ENCODE measurements at places on chromosomes 3 and 15.

- DNase-seq, result no peak
These were observed 24.5 kb downstream of the IQGAP1 start for GRCh38 chr15:90412356-90413194.

DNA sequence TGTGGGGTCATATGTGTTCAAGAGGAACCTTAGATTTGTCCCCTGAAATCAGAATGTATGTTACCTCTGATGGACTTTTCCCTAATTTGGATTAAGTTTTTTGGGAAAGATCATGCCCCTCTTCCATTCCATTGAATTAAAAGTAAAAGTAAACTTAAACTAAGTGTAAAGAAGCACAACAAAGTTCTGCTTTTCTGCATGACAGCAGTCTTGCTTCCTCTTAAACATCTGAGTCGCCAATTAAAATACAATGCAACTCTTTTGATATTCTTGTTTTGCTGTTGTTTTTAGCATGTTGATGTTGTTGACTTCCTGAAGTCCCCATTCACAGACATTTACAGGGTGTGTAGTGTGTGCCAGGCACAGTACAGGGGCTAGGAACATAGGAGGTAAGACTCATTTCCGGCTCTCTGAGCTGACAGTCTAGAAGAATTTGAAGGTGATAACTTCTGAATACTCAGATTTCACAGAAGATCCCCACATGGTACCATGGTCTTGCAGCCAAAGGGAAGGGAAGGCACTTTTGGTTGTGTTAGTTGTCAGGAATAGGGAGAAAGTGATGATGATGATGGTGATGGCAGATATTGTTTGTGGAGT is 45.0 kb downstream of the USP13 start:
- no peak for DNase-seq

DNA sequence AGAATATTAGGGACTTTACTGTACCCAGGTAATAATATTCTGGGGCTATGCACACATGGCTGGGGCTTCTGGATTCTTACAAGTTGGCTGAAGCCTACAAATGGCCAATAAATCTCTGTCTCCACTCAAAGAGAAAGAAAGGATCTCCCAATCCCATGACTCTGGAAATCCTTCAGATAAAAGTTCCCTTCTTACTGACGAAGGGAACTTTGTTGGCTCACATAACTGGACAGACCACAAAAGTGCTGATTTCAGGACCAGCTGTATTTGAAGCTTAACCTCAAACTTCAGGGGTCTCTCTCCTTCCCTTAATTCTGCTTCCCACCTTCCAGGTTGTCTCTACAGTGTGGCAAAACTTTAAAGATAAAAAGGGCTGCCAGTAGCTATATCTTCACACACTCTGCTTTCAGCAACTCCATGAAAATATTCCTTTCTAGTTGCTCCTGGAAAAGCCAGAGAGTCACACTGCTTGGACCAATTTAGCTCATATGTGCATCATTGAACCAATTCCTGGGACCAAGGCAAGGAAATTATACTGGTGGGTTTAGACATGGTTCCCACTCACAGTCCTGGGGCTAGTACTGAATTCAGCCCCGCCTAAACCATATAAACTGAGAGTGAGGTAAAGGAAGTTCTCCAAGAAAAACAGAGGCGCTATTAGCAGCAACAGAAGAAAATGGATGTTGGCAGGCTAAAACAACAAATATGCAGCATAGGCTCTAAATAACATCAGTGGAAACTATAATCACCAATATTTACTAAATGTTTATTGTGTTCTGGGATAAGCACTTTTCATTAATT is 290.0 kb upstream of the GADL1 start:
- DNase-seq, result no peak

DNA sequence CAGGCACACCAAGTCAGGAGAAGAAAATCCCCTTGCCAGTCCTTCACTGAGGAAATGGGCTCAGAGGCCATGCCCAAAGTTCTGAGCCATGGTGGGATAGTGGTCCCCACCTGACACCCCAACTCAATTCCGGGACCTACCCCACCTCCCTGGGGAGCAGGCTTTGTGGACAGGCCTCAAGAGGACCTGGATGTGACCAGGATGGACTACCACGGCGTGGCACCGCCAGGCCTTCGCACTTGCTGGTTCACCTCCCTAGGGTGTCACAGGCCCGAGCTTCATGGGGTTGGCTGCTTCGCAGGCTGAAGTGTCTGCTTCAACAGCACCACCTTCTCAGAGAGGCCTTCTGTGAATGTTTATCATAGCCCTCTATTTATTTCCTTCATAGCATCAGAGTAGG is 31.7 kb downstream of the POC1A start:
- DNase-seq, result no peak

GRCh38 chr15:90054618-90055097 is 47.6 kb downstream of the IDH2 start:
- no peak for DNase-seq

DNA sequence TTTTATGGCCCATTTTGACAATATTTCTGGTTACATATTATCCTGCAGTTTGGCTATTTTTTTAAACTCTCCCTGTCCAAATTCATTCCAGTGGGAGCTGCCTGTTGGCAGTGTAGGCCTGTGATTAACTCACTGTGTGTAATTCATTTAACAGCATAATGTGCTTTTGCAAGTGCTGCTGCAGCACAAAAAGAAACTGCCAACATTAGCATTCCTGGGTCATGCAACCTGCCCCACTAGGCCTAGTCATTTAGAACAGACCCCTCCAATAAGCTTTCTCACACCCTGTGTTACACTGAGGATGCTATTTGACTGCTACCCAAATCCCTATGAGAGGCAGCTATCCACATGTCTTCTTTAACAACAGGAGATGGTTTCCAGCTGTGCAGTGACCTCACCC is 251.2 kb upstream of the UBE2E2 start:
- no peak for DNase-seq

- no peak for DNase-seq
These were observed 30.6 kb downstream of the CRTC3 start for GRCh38 chr15:90560229-90560776.

- DNase-seq, result no peak
These were observed 60.6 kb downstream of the CD200R1L start for GRCh38 chr3:112786002-112786590.

- no peak for DNase-seq
These were observed 167.2 kb downstream of the POLR2M start for GRCh38 chr15:57873564-57874209.

DNA sequence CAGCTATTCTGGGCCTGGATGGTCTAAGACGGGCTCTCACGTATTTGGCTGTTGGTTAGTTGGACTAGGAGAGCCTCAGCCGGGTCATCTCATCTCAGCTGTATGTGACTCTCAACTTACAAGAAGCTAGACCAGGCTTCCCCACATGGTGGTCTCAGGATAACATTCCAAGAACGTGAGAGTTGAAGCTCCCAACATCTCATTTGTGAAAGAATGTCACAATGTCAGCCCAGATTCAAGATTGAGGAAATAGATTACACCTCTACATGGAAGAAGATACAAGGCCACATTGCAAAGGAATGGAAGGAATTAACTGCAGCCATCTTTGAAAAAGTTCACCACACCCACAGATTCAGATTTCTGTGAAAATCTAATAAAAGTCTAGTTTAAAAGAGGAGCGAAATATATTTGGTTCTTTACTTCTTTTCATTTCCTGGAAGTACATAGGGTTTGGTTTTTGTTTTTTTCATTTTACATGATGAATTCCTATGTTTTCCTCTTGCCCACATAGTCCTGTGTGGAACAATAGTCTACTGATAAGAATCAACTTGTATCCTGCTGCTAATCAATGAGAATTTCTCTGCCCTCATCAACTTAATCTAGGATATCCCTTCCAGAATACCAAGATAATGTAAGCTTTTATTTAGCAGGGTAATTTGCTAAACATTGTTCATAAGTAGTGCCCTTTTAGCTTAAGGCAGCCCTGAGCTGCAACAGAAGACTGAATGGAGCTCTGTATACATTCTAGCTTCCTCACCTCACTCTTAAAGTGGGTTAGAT is 116.5 kb downstream of the CMSS1 start:
- DNase-seq, result no peak

DNA sequence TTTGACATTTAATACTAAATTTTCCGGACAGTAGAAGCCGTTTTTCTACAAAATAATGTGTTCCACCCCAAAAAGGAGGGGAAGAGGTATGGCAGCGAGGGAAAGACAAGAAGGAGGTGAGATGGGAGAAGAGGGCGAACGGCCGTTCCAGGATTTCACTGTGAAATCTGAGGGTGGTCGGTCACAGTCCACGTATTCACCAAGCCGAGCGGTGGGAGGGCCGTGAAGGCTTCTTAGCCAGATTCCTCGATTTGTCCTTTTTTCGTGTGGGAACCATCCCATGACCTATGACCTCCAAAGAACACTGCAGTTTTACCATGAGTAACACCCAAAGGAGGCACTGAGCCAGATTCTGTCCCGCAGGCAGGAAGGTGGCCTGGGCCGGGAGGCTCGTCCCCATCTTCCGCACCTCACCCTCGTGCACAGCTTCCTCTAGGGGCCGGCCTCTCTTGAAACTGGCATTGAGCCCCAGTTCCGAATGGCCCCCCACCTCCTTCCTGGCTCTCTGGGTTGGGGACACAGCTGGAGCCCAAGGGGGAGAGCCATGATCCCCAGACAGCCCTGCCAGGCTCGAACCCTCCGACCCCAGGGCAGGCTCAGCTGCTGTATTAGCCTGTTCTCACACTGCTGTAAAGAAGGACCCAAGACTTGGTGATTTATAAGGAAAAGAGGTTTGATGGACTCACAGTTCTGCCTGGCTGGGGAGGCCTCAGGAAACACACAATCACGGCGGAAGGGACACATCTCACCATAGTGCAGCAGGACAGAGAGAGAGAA is 23.7 kb downstream of the XXYLT1 start:
- no peak for DNase-seq

- no peak for DNase-seq
These were observed 22.4 kb downstream of the CD86 start for GRCh38 chr3:122077293-122078234.

- no peak for DNase-seq
These were observed 36.7 kb downstream of the IGF1R start for GRCh38 chr15:98684995-98685525.

DNA sequence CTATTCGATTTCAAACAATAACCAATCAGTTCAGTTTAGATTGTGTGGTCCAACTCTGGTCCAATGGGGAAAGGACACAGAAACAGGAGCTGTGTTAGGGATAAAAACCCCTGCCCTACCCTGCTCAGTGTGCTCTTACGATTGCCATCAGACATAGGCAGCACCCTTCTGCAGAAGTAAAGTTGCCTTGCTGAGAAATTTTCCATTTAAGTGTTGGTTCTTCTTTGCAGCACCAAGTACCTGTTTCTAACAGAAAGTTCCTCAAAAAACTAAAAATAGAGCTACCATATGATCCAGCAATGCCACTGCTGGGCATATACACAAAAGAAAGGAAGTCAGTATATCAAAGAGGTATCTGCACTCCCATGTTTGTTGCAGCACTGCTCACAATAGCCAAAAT is 206.2 kb upstream of the CNTN4 start:
- no peak for DNase-seq

DNA sequence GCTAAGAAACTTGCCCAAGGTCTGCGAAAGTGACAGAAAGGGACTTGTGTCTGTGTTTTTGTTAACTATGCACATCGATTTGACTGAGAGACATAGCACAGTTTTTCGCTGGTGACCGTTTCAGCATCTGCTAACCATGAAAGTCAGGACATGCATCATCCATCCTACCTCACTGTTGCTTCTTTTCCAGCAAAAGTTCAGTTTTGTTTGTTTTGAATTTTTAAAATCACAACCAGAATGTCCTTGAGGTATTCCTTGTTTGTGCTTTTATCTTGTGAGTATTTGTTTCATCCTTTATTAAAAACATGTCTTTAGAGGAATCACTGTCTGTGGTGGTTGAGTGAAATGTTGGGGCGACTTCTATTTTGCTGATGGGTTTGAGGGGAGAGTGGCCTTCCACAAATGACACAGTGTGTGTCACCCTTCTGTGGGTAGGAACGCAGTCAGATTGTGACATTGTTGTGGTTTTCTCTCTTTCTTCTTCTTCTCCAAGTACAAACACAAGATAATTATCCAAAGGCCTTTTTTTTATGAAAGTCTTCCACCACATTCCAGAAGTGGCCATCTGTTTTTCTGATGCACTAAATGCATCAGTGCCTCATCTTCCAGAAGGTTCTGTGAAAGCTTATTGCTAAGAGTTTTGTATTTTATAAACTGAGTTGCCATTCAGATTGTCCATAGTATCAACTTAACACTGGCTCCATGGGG is 214.4 kb upstream of the NR2E3 start:
- DNase-seq, result no peak
